Activated CD4-positive, alpha-beta T cell treated with anti-CD3 and anti-CD28 coated beads, Interleukin-10, Interleukin-2, amounts not matched to agents 100 ng/mL and 50 ng/mL, durations not matched to agents 16 hours and 8 hours (primary cell): ENCODE measurements at places on chromosomes 7 and 10.

GRCh38 chr7:148815612-148816011, 68.5 kb downstream of the EZH2 start:
- DNase-seq = no peak

DNA sequence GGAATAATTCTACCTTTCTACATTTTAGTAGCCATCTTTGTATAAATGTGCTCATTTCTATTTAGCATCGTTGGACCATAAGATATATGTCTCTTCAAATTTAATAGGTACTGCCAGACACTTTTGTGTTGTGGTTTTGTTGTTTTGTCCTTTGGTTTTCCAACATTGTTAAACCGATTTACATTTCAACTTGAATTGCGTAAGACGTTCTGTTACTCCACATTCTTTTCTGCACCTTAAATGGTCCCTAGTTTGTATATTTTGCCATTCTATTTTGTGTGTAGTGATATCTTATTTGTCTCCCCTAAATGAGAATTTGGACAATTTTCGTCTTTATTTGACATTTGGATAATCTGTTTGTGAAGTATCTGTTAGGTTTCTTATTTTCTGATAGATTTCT, 1015.6 kb downstream of the NRG3 start:
- no peak for DNase-seq

DNA sequence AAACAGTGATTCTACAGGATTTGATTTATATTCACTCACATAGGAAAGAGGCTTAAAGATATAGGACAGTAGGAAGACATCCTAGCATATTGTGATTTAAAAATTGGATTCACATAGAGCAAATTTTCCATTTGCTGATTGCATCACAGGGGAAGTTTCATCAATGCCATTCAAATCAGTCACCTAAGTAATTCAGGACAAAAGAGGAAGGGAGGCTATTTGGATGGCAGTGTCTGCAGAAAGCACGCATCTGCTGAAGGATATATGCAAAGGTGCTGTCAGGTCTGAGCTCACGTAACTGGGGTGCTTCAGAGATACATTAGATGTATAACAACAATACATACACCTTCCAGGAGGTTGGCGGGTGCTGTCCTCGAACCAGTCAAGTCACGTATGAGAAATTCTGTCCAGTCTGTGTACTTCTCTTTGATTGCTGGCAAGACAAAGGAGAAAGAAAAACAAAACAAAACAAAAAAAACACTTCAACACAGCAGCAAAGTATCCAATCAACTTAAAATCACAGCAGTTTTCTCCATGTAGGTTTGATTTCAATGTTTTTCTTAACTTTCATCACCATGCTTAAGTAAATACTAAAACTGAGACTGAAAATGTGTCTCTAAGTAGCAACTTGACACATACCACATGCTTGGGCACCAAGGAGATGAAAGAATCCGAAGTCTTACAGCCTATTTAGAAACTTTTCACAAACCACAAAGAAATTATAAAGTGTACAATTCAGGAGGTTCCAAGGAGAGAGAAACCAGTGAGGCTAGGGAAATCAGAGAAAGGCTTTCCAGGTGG, 125.1 kb downstream of the SFMBT2 start:
- DNase-seq = peak; percentile 63

DNA sequence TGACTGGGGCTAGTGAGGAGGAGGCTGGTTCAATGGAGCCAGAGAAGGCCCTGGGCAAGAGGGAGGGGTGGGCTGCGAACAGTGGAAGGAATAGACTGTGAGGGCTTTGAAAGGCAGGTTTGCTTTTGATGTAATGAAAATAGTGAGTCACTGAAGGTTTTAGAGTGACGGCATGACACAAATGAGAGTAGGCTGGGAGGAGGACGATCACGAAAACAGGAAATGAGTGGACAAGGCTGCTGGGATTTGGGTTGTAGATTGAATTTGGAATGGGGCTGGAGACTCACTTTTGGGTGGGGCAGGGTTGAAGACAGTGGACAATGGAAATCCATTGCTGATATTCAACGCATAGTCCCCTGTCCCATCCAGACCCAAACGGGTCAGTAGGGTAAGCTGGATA, 139.6 kb downstream of the CDH23 start:
- DNase-seq = no peak

DNA sequence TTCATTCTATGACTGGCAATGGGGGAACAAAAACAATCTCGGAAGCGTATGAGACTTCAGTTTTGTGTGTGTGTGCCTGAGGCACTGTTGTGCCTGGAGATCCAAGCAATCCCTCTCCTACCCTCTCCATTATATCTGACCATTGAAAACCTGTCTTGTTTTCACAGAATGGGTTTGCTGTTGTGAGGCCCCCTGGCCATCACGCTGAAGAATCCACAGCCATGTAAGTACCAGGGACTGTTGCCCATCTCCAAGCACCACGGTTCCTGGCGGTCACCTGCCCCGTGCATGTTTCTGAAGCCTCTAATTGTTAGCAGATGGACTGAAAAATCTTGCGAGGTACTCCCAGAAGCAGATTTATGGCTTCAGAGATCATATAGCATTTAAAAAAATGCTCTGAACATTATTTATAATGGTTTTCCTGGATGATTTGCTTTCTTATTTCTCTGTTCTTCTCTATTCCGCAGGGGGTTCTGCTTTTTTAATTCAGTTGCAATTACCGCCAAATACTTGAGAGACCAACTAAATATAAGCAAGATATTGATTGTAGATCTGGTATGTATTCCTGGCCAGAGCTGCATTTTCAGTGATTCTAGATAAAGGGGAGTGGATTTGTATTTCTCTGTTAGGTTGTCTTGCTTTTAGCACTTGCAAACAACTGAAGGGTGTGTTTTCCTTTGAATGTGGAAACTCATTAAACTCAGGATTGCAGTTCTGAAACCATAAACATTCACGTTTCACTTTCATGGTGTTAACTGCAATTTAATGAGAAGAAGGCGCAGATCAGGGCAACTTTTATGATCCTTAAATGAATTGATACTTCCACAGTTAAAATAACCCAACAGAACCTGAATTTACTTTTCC, 288.2 kb downstream of the TWIST1 start:
- DNase-seq = no peak

DNA sequence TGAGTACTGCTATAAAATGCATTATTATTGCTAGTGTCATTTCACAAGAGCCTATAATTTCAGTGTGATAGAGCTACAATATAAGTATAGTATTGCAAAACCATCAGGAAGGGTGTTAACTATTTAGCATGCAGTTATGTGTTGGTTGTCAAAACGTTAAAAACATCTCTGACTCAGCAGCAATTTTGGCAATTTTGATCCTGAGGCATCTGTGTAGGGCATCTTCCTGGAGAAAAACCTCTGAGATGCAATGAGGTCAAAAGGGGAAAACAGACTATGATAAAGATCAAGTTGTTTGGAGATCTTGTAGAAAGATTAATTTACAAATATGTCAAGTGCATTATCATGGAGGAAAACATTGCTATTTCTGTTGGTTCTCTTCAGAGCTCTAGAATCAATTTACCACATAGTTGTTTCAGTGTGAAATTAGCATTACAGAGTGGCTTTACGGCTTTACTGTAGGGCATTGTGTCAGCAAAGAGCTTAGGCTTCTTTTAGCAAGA, 5.3 kb downstream of the CFTR start:
- DNase-seq = peak; percentile 27

DNA sequence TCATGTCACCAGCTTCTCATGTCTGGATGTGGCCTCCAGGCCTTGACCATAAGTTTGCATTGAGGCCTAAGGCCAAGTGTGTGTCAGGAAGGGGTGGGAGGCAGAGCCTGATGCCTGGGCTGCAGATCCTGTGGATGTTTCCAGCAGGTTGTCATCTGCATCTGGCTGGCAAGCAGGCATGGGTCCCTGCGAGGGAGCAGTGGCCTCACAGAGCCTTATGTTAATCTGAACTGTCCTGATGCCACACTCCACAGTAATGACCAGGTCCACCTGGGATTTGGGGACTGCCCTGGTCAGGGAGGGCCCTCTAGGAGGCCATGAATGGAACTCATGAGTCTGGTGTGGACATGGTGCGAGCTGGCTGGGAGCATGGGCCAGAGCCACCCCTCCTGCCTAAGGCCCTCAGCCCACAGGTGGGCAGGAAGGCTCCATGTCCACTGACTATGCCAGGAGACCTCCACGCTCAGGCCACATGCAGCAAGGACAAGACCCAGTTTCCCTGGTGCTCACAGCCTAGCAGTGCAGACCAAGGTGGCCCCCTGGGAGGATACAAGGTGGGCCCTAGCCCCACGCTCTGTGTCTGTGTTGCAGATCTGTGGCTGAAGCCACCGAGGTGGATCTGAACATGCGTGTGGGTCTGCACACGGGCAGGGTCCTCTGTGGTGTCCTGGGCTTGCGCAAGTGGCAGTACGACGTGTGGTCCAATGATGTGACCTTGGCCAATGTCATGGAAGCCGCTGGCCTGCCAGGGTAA, 83.1 kb downstream of the ADCY1 start:
- DNase-seq = no peak

GRCh38 chr7:154852205-154852604, 150.7 kb downstream of the PAXIP1 start:
- DNase-seq = no peak

- no peak for DNase-seq
These were observed 7.7 kb downstream of the PON1 start for GRCh38 chr7:95316588-95316987.

DNA sequence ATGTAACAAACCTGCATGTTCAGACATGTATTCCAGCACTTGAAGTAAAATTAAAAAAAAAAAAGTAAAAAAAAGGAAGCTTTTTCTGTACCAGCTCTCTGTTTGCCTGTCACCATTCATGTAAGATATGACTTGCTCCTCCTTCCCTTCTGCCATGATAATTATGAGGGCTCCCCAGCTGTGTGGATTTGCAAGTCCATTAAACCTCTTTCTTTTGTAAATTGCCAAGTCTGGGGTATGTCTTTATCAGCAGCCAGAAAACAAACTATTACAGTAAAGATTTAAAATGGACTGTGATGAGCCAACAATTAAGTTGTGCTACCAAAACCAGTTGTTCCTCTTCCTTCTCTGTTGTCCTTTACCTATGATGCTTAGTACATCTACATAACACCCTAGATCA, 619.6 kb downstream of the ARL4A start:
- no peak for DNase-seq

DNA sequence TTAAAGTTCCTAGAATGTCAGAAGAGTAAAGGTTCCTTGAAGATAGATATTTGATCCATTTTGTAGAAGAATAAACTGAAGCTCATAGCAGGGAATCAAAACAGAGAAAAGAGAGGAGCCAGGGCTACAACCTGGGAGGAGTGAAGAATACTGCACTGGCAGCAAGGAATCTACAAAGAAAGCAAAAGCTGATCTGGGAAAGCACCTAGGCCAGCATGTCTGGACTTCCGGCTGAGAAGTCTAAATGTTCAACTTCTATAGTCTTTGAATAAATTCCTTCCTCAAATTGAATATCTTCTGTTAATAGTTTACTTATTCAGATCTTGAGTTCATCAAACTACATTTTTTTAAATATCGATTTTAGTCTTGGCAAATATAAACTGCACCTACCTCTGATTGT, 78.2 kb downstream of the VPS41 start:
- DNase-seq = no peak

DNA sequence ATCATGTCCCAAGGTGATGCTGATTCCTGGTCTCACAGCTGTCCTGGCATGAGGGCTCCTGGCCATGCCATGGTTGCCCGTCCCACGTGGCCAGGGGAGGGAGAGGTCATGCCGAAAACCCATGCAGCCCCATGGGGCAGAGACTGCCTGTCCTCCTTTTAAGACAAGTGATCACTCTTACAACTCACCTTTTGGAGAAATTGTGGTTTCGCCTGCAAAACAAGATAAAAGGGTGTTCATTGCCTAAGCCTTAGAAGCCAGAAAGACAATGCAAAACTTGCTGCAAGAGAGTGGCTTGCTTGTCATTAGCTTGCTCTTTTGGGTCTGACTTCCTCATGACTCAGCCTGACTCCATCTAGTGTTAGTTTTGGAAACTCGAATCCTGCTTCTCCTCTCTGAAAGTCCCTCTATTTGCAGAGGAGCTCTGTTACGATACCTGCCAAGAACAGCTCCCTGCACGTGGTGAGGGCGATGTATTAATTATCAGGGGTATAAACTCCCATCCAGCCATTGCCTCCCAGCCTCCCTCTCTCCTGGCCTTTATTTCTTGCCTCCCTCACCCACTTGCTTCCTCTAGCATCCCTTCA, 26.7 kb downstream of the TMEM273 start:
- no peak for DNase-seq

GRCh38 chr7:150367677-150368095, 936 bp upstream of the REPIN1 start:
- DNase-seq = no peak

- no peak for DNase-seq
These were observed 58.0 kb upstream of the AUTS2 start for GRCh38 chr7:69540287-69540686.

DNA sequence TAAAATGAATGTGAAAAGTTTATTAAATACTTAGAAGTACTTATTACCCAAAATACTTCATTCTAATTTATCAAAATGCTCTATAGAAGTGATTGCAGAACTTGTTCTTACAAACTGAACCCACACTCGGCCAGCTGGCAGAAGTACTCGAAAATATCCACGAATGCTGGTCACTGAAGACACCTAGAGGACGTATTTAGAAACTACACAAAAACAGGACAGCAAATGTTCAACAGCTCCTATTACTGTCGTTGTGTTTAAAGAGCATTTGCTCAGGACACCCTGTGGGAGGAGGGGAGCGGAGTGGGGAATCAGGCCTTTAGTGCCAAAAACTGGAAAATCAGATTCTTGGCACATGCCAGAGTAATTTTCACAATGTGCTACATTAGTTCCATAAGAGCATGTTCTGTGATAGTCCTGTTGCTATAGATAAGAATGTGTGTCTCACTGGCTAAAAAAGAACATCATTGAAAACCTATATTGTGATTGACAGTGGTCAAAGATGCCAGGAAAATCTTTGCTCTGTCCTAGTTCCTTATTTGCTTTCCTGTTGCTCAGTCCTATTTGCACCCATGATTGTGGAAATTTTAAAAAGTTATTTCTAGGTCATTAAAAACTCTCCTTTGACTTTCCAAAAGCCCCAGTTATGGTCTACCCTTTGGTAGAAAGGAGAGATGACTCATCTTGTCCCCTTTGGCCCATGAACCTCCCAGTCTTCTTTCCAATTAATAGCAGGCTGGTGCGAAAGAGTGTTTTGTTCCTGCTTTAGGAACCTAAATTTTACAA, 49.0 kb upstream of the NRBF2 start:
- DNase-seq = peak; percentile 63

- DNase-seq = no peak
These were observed 98.4 kb downstream of the CHRM2 start for GRCh38 chr7:136966825-136967224.

DNA sequence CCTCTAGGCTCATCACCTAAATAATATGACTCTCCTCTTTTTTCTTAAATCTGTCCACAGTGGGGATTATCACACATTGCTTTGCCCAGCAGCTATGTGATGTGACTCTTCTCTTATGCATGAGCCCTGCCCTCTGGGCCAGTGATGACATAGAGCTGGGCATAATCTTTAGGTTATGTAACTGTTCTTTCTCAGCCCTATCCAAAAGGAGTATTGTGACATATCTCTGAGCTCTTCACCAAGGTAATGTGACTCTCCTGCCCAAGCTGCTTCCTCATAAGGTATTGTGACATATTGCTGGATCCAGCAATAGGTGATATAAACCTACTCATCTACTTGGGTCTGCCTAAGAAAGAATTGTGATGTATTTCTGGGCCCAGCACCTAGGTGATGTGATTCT, 37.7 kb upstream of the ZNF107 start:
- no peak for DNase-seq
